ENCODE measurements at places on chromosomes 6 and 20.

DNA sequence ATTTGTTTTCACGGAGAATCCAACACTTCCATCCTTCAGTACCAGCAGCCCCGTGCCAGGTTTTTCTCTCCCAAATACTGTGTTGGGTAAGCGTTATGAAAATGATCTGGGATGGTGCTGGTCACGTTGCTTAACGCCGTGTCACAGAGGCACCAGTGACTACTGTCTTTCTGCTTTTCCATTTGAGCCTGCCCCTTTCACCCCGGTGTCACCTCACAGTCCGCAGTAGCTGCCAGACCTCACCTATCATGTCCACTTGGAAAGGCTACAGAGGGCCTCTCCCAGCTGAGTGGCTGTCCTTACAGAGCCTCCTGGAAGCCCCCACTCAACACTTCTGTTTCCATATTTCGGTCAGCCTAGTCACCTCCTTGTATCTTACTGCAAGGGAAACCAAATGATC, 176.5 kb upstream of the ARID1B start:
- no peak for DNase-seq

GRCh38 chr6:4102687-4103244, 23.8 kb upstream of the FAM217A start:
- DNase-seq, result no peak

DNA sequence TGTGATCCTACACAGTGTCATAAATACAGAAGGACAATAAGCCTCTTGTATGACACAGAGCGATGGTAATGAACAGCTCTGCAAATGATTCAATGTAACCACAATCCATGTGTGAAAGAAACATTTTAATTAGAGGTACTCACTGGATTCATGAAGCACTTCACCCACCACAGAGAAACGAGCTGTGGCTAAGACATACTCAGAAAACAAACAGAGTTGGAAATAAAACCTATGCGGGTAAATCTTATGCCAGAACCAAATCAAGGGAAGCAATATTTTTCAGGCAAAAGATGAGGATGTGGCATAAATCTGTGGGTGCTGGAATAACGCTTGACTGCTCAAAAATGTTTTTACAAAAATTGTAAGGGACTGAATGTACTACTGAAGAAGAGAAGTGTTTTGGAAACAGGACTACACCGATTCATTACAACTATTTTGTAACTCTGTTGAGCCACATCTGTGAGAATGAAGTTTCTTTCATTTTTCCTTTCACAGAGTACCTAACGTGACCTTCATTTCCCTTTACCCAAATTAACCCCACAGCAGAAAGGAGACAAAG, 112.1 kb downstream of the WDR27 start:
- DNase-seq, result peak; percentile 88

- DNase-seq, result no peak
These were observed 6.2 kb upstream of the GHRH start for GRCh38 chr20:37267667-37268313.

DNA sequence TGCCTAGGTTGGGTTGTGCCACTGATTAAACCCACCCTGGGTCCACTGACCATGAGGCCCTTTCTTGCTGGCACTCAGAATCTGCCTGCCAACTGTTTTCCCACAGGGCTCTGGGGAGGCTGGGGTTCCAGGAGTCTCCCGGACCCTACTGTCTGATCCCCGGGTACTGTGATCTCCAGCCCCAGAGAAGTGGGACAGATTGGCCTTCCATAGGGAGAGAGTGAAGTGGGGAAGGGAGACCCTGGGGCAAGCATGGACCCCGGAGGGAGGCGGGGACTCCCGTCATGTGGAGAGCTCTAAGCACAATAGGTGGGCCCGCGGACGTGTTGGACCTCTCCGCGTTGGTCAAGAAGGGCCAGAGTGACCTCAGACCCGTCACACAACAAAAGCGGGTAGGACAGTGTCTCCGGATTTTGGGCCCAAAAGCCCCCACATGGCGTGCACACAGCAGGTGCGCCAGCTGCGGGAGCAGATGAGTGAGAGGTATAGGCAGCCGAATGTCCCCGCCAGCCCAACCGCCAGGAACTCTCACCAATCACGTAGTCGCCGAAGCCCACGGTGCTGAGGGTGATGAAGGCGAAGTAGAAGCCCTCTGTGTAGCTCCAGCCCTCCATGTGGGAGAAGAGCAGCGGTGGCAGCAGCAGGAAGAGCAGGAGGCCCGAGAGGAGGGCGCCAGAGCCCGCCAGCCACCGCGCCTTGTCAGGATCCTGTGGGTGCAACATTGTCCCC, 10.6 kb downstream of the KCNK17 start:
- no peak for DNase-seq
